ENCODE measurements at places on chromosomes 3 and 15.

DNA sequence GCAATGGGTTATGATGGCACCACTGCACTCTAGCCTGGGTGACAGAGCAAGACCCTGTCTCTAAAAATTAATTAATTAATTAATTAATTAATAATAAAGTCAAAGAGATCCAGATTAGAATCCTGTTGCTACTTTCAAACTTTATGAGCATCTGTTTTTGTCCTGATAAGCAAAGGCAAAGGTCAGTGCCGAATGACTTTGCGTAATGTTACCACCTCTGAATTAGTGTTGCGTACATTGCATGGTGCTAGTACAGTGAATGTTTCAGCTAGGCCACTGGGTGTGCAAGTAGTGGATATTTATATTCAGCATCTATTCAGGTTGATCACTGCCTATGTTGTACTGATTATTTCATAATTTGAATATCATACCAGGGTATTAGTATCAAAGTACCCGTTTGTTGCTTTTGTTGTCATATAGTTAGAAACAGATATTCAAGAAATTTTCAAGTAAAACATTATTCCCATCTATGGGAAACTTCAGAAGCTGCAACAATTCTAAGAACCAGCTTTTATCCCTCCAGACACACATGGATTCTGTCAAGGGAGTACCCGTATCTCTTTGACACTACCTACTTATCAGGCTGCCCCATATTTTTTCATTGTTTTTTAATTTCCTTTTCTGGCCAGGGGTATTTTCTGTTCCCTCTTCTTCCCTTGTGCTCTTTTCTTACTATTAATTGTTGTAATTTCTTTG is 127.1 kb upstream of the GRM7 start:
- H3K27me3 ChIP-seq: no peaks in the 10 kb centered on the region
- no peak overlapping the region for H3K27ac ChIP-seq
- DNase-seq: no peak
- no peak overlapping the region for H3K4me3 ChIP-seq

DNA sequence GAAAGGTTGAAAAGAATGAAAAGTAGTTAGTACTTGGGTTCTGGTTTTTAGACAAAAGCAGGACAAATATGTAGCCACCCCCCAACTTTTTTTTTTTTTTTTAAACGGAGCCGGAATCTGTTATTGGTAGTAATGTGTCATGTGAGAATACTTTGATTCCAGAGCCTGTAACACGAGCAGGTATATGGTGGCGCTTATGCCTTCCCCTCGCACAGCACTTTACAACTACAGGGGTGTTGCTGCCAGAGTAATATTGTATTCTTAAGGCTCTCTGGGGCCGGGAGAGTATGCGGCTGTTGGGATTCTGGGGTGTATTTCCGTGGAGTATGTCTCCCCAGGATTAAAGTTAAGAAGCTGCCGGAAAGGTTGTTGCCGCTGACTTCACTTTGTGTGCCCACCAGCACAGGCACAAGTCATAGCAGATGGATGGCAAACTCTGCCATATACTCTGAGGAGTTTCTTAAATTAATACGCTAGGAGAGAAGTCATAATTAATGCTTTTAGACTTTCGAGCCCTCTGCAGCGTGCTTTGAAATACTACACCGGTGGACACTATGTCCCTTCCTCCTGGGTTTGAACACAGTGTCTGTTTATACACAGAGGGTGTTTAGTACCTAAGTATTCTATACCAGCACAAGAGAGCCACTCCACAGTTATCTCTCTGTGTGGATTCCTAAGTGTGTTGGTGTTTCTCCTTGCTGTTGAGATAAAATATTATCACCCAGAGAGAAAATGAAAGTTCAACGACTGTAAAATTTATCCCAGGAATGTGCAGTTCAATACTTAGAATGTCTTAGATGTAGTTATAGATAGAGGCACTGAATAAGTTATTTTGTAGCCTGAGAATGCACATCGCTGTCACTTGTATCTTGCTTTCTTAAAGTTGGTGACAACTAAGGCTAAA is 1.4 kb downstream of the MBNL1 start:
- H3K4me3 ChIP-seq: peak overlapping the region; percentile 87
- H3K4me1 ChIP-seq: peaks cover 61% of the 10 kb centered on the region

DNA sequence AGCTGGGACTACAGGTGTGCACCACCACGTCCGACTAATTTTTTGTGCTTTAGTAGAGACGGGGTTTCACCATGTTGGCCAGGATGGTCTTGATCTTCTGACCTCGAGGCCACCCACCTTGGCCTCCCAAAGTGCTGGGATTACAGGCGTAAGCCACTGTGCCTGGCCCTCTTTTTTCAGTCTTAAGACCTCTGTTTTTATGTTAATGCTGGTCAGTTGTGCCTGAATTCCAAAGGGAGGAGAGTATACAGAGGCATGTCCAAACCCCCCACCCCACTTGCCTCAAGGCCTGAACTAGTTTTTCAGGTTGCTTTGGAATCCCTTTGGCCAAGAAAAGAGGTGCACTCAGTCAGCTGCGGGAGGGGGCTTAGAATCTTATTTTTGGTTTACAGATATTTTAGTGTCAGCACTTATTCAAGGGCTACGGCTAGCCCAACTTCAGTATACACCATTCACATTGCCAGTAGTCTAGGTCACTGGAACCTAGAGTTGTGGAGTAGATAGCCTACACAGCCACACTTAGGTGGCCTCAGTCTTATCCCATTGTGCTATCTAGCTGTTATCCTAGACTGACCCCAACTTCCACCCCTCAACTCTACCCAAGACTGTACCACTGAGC is 128.0 kb upstream of the TPM1 start:
- no peak overlapping the region for H3K4me3 ChIP-seq
- DNase-seq: no peak
- no peak overlapping the region for H3K27ac ChIP-seq
- H3K4me1 ChIP-seq: peaks cover 4% of the 10 kb centered on the region
- H3K36me3 ChIP-seq: no peaks in the 10 kb centered on the region

DNA sequence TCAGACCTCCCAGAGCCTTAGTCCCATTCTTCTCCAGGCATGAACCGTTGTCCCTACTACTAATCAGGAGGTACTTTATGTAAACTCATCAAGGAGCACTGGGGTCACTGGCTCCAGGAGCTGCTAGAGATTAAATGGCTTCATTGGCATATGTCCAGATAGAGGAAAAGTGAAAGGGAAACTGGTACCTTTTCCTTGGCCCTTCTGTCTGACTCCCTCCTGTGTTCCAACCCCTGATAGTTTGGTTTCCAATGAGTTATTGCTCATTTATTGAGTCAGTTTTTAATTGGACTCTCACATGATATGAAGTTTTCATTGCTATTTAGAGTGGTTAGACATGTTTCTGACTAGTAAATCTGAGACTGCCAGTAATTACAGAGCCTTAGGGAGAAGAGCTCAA is 130.5 kb upstream of the BFSP2 start:
- H3K27me3 ChIP-seq: no peaks in the 10 kb centered on the region
- no peaks in the 10 kb centered on the region for H3K36me3 ChIP-seq
- H3K4me3 ChIP-seq: no peak overlapping the region
- DNase-seq: no peak

GRCh38 chr3:65767551-65767950 is 271.2 kb downstream of the MAGI1 start:
- no peak for DNase-seq
- no peak overlapping the region for H3K4me3 ChIP-seq
- no peaks in the 10 kb centered on the region for H3K36me3 ChIP-seq
- no peaks in the 10 kb centered on the region for H3K4me1 ChIP-seq
- H3K27me3 ChIP-seq: no peaks in the 10 kb centered on the region
- H3K27ac ChIP-seq: no peak overlapping the region
